ENCODE measurements at places on chromosomes 12 and 14.

GRCh38 chr12:131733874-131734273 is 23.0 kb downstream of the SFSWAP start:
- DNase-seq, result no peak

- DNase-seq, result no peak
Measured at GRCh38 chr12:13094367-13094766, 9.1 kb downstream of the GSG1 start.

DNA sequence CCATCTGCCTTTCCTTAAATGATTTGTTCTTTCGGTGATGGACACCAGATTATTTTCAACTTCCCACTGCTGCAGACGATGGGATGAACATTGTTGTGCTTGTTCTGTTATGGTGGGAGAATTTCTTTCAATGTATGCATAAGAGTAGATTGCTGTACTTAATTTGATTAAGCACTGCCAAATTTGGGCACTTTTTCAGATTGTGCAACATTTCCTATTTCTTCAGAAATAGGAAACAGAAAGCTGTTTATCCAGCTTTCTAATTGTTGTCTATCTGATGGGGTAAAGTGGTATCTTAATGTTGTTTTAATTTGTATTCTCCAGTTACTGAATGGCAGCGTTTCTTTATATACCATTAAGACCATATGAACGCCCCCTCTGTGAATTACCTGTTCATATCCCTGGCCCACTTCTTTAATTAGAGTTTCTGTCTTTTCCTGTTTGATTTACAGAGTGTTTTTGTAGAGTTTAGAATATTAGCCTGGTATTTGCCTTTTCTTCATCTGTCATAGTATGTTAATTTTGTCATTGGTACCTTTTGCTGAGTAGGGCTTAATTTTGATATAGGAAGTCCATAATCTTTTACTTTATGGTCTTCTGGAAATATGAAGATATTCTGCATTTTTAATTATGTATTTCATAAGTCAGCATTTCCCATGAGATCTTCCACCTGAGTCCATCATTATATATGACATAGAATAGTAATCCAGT is 59.6 kb downstream of the DIP2B start:
- no peak for DNase-seq

DNA sequence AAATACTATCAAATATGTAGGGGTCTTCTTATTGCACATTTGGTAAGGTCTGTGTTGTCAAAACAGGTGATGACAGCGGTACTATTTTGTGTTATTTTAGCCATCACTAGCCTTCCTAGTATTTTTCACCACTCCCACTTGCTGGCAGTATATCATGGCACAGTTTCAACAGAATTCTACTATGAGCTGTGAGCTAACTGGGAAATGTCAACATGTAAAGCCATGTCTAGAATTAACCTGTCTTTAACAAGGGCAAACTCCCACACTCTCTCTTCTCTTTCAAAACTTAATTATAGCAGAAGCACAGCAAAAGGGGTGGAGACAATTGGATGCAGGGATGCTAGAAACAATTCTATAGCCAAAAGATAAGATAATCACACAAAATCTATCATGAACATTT is 253.4 kb downstream of the PAX9 start:
- no peak for DNase-seq

GRCh38 chr12:123150275-123150743 is 581 bp downstream of the PITPNM2 start:
- DNase-seq, result no peak

DNA sequence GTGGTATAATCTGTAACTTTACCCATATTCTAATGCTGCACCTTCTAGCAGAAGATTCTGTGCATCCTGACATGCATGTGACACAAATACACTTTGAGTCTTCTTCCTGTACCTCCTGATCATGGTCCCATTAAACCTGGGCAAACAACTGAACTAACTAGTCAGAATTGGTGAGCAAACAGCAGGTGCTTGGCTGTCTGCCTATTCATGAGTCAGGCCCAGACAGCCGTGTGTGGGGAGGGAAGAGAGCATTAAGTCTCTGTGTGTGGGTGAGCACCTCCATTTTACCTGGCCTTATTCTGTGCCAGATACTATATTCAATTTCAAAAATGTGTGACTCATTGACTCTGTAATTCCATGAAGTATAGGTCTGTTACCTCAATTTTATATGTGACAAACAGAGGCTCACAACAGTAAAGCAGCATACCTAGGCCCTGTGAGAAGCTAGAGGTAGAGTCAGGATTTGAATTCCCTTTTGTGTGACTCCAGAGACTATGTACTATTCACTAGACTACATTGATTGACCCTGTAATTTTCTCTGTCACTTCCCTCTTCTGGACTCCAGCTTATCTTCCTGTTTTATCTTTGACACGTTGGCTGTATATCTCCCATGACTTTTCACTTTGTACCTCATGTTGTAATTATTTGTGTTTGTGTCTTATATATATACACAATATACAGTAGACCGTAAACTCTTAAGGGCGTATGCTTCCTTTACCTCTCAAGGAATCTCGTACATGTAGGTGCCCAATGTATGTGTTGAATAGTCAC is 32.2 kb downstream of the SUSD6 start:
- DNase-seq, result peak; percentile 29

GRCh38 chr12:12123036-12123604 is 52.4 kb downstream of the BCL2L14 start:
- no peak for DNase-seq

DNA sequence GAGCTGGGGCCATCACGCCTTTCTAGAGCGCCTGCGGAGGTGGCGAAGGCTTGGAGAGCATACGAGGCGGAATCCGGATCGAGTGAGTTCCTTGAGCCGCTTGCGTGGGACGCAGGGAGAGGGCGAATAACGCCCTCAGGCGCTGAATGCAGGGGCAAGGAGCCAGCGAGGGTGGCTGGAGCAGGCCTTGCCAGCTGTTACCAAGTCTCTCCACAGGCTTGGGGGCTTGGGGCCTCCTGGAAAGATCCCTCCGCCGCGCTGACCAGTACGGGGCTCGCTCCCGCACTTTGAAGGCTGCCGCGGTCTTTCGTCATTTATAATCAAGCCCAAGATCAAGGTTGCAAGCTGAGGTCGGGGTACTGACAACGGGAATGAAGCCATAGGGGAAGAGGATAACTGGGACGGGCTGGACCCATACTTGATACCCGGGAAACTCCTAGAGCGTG is 1.2 kb downstream of the FLRT2 start:
- no peak for DNase-seq

DNA sequence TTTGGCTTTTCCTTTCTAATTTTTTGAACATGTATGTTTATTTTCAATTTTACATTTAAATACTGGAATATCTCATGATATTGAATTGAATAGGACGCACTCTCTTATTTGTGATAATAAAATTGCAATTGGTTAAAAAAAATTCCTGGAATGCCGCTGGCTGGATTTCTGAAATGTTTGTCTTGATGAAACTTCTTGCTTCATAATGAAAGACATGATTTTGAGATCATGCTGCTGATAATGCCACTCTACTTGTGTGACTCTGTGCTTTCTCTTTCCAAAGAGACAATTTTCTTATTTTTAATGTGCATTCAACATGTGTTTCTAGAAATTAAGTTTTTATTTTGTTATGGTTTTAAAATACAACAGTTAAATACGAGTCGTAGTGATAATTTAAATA is 465.7 kb upstream of the FAR2 start:
- DNase-seq, result no peak
